ENCODE measurements at places on chromosomes 7 and 10.

DNA sequence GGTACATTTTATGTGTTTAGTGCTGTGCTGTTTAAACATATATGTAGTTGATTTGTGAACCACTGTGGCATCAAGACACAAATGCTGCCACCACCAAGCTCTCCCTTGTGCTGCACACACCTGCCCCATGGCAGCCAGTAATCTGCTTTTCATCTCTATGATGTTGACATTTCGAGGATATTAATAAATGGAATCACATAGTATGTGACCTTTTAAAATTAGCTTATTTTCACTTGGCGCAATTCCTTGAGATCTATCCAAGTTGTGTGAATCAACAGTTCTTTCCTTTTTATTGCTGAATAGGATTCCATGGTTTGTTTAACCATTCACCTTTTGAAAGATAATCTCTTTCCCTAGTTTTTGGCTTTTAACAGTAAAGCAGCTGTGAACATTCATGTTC lies 73.1 kb downstream of the BMPR1A start:
- H3K4me3 ChIP-seq = no peak overlapping the region
- H3K4me1 ChIP-seq = no peaks in the 10 kb centered on the region

GRCh38 chr7:138116141-138116540 lies 39.9 kb downstream of the AKR1D1 start:
- DNase-seq = no peak
- no peak overlapping the region for H3K4me3 ChIP-seq
- no peak overlapping the region for H3K27ac ChIP-seq
- no peaks in the 10 kb centered on the region for H3K4me1 ChIP-seq
- peaks cover 3% of the 10 kb centered on the region for H3K27me3 ChIP-seq
- H3K36me3 ChIP-seq = no peaks in the 10 kb centered on the region

- H3K36me3 ChIP-seq = no peaks in the 10 kb centered on the region
- DNase-seq = no peak
- no peak overlapping the region for H3K27ac ChIP-seq
- no peaks in the 10 kb centered on the region for H3K4me1 ChIP-seq
These were observed 637.2 kb downstream of the INHBA start for GRCh38 chr7:41065663-41066062.

DNA sequence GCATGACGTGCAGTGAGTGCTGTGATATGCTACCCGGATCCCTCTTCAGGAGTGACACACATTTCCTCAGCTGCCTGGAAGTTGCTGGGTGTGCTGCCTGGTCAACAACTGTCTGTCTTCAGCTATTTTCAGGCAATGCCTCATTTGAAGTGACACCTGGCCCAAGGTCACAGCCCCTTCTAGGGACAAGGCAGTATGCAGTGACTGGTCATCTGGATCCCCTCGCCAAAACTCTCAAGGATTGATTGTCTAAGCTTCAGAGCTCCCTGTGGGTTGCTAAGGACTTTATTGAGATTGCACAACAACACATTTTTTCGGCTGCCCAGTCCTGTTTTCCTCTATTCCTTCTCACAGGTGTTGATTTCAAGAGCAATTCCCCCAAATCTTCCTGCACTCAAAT lies 108.8 kb downstream of the GNAI1 start:
- H3K36me3 ChIP-seq = no peaks in the 10 kb centered on the region
- no peaks in the 10 kb centered on the region for H3K4me1 ChIP-seq
- H3K4me3 ChIP-seq = no peak overlapping the region
- peaks cover 2% of the 10 kb centered on the region for H3K27me3 ChIP-seq
- no peak overlapping the region for H3K27ac ChIP-seq
- DNase-seq = no peak

- H3K4me1 ChIP-seq = peaks cover 29% of the 10 kb centered on the region
- peak overlapping the region; percentile 86 for H3K27ac ChIP-seq
- H3K27me3 ChIP-seq = no peaks in the 10 kb centered on the region
These were observed 559 bp upstream of the FKBP14 start for GRCh38 chr7:30027065-30027456.

DNA sequence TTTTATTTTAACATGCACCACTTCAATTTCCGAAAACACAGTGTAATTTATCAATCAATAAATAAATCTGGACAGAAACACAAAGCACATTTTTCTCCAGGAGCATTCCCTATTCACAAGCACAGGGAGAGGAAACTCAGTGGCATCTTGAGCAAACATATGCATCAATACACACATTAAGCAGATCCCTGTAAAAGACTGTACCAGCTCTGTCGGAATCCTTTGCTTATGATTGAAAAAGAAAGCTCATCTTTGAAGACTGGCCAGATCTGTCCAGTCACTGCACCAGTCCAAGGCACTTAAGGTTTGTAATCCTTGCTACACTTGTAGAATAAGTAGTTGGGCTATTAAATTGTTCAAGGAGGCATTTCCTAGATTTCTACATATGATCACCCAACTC lies 343.9 kb downstream of the BMPER start:
- no peaks in the 10 kb centered on the region for H3K36me3 ChIP-seq
- no peak for DNase-seq
- no peak overlapping the region for H3K4me3 ChIP-seq

- H3K36me3 ChIP-seq = peaks cover 50% of the 10 kb centered on the region
- H3K27ac ChIP-seq = peak overlapping the region; percentile 73
- peaks cover 63% of the 10 kb centered on the region for H3K4me1 ChIP-seq
- peak overlapping the region; percentile 4 for H3K4me3 ChIP-seq
- H3K27me3 ChIP-seq = no peaks in the 10 kb centered on the region
These were observed 57.1 kb downstream of the TACR2 start for GRCh38 chr10:69359594-69359993.

- no peak overlapping the region for H3K27ac ChIP-seq
- DNase-seq = no peak
- peaks cover 6% of the 10 kb centered on the region for H3K27me3 ChIP-seq
- no peak overlapping the region for H3K4me3 ChIP-seq
- H3K36me3 ChIP-seq = no peaks in the 10 kb centered on the region
- peaks cover 3% of the 10 kb centered on the region for H3K4me1 ChIP-seq
These were observed 339.4 kb upstream of the PHF14 start for GRCh38 chr7:10634239-10634638.

DNA sequence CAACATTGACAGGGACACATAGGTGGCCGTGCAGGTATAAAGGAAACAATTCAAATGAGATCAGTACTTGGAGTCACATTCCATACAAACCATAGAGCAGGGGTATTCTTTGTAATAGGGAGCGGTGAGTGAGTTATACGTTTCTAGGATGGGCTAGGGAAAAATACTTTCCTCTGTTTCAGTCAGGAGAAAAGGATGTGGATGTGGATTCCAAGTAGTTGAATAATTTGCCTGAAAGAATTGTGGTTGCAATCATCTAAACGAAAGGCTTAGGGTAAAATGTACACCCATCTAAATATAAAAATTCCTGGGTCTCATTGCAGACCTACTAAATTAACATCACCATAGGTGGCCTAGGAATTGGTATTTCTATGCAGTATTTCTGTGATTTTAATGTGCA lies 270.7 kb upstream of the IGFBP3 start:
- H3K27me3 ChIP-seq = no peaks in the 10 kb centered on the region
- no peak overlapping the region for H3K27ac ChIP-seq
- DNase-seq = no peak
- no peak overlapping the region for H3K4me3 ChIP-seq
- no peaks in the 10 kb centered on the region for H3K36me3 ChIP-seq

GRCh38 chr7:1423264-1423811 lies 35.9 kb downstream of the MICALL2 start:
- H3K36me3 ChIP-seq = no peaks in the 10 kb centered on the region
- no peak for DNase-seq
- no peak overlapping the region for H3K27ac ChIP-seq

DNA sequence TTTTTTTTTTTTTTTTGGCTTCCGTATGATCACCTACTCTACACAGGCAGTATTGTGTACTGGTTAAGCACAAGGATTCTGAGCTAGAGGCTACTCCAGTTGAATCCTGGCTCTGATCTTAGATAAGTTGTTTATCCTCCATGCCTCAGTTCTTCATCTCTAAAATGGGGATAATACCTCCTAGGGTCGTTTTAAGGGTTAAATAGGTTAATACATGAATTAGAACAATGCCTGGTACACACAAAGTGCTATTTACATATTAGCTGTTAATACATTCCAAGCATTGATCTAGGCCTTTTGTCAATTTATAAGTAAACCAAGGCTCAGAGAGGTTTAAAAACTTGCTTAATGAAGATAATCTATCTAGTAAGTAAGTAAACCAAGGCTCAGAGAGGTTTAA lies 59.0 kb downstream of the ST7 start:
- H3K36me3 ChIP-seq = peaks cover 2% of the 10 kb centered on the region
- H3K27ac ChIP-seq = no peak overlapping the region
- peaks cover 2% of the 10 kb centered on the region for H3K27me3 ChIP-seq
- no peak overlapping the region for H3K4me3 ChIP-seq
- H3K4me1 ChIP-seq = peaks cover 68% of the 10 kb centered on the region

GRCh38 chr7:88789480-88790064 lies 6.0 kb downstream of the TEX47 start:
- no peak overlapping the region for H3K27ac ChIP-seq
- no peak for DNase-seq
- H3K4me3 ChIP-seq = no peak overlapping the region
- H3K27me3 ChIP-seq = no peaks in the 10 kb centered on the region
- H3K36me3 ChIP-seq = no peaks in the 10 kb centered on the region

GRCh38 chr7:36262309-36263094 lies 109.4 kb downstream of the EEPD1 start:
- no peaks in the 10 kb centered on the region for H3K36me3 ChIP-seq
- no peak for DNase-seq
- peaks cover 6% of the 10 kb centered on the region for H3K4me1 ChIP-seq

GRCh38 chr7:87330942-87331341 lies 14.5 kb upstream of the CROT start:
- peaks cover 38% of the 10 kb centered on the region for H3K36me3 ChIP-seq
- no peak overlapping the region for H3K27ac ChIP-seq
- H3K4me3 ChIP-seq = no peak overlapping the region
- H3K4me1 ChIP-seq = no peaks in the 10 kb centered on the region
- no peaks in the 10 kb centered on the region for H3K27me3 ChIP-seq

DNA sequence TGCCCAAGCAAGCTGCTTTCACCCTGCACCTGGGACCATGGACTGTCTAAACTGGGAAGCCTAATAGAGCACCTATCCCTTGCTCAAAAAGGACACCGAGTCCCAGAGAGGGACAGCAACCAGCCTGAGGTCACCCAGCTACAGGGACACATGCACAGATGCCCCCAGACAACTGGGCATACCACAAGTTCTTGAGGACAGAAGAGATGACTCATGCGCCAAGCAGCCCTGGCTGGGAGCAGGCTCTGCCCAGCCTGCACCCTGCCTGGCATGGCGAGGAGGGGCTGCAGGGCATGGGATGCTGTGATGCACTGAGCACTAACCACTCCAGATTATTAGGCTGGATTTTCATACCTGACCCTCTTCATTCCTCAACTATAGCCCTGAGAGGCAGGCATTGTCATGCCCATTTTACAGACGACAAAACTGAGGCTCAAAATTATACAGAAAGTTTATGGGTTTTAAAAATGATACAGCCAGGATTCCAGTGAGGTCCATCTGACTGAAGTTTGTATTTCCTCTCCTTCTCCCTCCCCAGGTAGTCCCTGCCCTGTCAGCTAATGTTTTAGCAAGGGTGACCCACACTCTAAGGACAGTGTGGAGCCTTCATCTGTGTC lies 289.3 kb upstream of the ZMIZ1 start:
- H3K27ac ChIP-seq = no peak overlapping the region
- peaks cover 9% of the 10 kb centered on the region for H3K27me3 ChIP-seq
- no peak for DNase-seq
- H3K36me3 ChIP-seq = no peaks in the 10 kb centered on the region

- H3K4me3 ChIP-seq = no peak overlapping the region
- peaks cover 35% of the 10 kb centered on the region for H3K4me1 ChIP-seq
- peak overlapping the region; percentile 61 for H3K27ac ChIP-seq
- peak; percentile 60 for DNase-seq
- H3K27me3 ChIP-seq = no peaks in the 10 kb centered on the region
These were observed 70.1 kb downstream of the AMZ1 start for GRCh38 chr7:2757904-2758672.

DNA sequence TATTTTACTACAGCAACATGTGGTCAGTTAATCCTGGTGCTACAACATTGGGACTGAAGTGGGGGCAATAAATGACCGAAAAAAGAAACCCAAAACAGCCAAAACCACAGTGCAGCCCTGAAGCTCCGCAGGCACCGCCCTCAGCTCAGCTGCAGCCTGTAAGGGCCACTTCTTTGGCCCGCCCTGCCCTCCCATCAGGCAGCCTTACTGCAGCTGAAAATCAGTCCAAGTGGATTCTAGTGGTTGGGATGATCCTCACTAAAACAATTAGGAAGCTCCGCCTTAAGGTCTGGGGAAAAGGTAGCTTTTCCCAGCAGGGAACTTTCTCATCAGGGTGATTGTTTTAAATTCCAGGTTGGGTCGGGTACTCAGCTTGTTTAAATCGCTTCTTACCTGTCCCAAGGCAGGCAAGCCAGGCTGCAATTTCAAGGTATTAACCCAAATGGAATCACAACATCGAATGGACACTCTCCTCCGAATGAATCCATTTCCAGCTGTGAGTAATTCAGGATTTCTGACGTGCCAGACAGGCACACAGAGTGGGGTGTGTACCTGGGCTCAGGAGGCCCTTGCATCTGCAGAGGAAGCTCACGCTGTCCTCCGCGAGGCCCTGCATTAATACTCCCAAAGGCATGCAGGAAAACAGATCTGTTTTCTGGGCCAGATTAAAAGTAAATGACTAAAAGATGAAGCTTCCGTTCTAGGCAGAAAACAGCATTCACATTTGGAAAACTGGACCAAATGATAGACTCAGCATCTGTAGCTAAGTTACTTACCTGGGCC lies 104.3 kb downstream of the CREB5 start:
- H3K27me3 ChIP-seq = peaks cover 20% of the 10 kb centered on the region
- H3K27ac ChIP-seq = no peak overlapping the region

DNA sequence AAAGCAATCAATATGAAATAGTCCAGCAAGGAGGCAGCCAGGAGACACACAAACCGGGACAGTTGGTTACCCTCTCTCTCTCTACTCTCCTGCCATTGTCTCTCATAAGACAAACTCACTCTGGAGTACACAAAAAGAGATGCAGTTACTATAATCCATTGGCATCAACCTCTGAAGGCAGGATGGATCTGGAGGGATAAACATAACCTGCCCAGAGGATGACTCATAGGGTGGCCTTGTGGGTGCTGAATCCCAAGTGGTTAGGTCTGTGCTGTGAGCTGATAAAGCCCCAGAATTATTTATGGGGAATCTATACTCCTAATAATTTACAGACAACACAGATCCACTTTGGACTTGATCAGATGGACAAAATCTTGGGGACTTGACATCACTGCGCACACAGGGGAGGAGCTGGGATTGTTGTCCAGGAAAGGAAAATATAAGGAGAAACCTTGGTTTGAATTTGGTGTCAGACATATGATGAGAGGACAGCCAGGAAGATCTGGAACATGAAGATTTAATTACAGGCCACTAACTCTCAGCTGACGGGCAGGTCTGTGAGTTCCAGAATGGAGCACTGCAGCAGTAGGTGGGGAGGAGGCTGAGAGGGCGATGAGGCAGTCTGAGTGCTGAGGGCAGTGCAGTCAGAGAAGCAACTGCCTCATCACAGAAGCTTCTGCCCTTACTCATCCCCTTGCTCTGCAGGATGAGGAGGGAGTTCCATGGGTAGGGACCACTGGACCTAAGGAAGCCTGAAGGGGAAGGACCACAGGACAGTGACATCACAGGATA lies 113.9 kb upstream of the PRSS58 start:
- H3K4me3 ChIP-seq = no peak overlapping the region
- peaks cover 24% of the 10 kb centered on the region for H3K27me3 ChIP-seq
- DNase-seq = no peak
- no peak overlapping the region for H3K27ac ChIP-seq
- H3K4me1 ChIP-seq = no peaks in the 10 kb centered on the region
